ENCODE measurements at places on chromosomes 4 and X. TPM values are rescaled to one million over a fixed set of nuclear protein-coding genes. Genes with fewer than 3 reads are reported as not detected.

HS6ST2 gene
- 42.7 TPM for polyA plus RNA-seq

USP17L25 gene
- polyA plus RNA-seq, result not detected

ETNPPL gene
- polyA plus RNA-seq, result 0.14 TPM

TBX22 gene
- 0.28 TPM for polyA plus RNA-seq

MAGEE1 gene
- polyA plus RNA-seq, result 3.6 TPM

ENAM gene
- polyA plus RNA-seq, result 4.6 TPM

NPNT gene
- polyA plus RNA-seq, result 141 TPM

NUP62CL gene
- polyA plus RNA-seq, result 0.49 TPM

TGIF2LX gene
- polyA plus RNA-seq, result not detected

TMSB15A gene
- polyA plus RNA-seq, result 18.2 TPM

SSX3 gene
- polyA plus RNA-seq, result not detected

DCLK2 gene
- polyA plus RNA-seq, result 6.6 TPM

FAM241A gene
- polyA plus RNA-seq, result 3.7 TPM
